ENCODE measurements at places on chromosomes 6 and 20.

DNA sequence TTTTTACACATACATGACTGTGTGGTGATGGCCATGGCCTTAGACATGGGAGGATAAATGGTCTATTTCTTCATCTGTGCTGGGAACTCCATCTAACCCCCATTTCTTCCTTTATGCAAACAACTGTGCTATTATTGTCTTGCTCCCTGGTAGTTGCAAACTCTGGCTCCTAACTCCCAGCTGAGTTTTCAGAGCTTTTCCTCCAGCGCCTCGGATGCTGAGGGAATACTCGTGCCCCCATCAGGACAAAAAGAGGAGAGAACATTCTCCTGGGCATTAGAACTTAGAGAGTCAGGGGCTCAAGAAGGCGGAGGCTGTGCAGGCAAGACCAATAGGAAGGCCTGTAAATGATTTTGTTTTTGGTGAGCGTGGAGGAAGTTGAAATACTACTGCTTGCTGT is 2.1 kb downstream of the DAAM2 start:
- DNase-seq: no peak

DNA sequence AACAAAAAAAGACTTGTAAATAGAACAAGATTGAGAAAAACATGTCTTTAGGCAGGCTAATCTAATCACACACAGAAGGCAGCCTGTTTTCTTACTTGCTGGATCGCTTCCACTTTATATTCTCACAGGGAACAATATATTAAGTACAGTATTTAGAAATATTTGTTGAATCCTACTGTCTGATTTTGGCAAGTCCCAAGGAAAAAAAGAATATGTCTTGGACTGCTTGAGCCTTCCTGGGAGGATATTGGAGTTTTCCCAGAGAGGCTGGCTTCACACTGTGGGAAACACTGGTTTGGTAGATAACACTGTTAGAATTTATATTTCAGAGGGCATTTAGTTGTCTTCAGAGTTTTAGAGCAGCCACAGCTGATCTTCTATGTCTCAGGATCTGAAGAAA is 229.7 kb downstream of the PRL start:
- no peak for DNase-seq

DNA sequence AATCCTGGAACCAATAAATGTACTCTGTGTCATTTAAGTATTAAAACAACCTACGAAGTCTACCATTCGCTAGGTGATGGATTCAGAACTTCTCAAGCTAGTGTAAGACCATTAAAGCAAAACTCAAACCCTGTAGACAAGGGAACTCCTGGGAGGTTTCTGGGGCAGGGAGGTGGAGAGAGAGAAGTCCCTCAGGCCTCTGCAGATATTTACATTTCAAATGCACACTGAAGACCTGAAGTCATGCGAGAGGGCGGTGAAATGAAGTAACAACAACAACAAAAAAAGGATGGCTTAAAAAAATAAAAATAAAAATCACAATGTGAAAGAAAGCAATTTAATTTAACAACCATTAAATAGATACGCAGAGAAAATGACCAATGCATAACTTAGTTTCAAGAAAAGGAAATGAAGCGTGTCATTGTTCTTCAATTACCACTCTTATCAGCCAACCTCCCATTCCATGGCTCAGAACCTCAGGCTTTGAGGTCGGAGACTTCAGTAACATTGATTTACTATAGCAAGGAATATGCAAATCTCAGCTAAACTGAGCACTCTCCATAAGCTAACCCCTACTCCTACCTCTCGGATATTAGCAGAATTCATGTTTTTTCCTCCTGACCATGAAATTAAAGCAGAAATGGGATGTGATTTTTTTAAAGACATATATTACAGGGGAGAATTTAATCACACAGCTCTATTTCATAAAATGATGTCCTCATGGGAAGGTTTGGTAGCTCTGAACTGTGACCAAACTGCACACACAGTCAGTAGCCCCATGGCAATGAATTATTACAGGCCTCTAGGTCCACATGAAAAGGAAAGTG is 140.6 kb downstream of the KIF16B start:
- DNase-seq: no peak

GRCh38 chr6:33439956-33440648 is 14.3 kb upstream of the ZBTB9 start:
- no peak for DNase-seq

DNA sequence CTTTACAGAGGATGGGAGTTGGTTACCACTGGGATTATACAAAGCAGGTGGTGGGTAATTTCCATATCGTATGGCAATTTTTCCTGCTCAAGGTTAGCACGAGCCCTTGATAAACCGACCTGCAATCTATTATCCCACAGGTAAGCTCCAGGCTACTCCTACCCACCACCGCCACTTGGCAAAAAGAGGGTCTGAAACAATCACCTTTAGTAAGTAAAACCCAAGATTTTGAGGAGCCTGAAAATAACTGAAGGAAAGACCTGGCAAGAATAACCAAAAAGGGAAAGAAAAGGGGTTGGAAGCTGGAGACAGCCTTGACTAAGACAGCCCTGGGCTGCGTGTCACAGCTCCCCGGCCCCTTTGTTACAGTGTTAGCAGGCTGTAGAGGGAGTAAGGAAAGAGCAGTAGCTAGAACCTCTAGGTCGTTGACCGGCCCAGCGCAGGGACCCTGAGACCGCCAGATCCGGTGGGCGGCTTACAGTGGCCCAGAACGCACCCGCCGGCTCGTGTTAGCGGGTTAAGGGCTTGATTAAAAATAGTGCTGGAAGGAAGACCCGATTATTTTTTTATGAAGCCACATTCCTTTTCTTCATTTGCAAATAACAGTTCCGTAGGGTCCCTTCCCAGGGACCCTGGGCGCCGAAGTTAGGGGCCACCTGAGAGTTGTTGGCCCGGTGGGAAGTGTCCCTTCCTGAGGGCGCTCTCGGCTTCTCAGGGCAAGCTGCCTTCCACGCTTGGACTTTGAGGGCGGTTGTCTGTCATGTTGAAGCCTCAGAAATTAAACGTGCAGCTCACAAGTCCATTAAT is 30.5 kb downstream of the TFAP2B start:
- no peak for DNase-seq

- no peak for DNase-seq
Observed at GRCh38 chr6:162442687-162443086, 284.9 kb downstream of the PRKN start.

- no peak for DNase-seq
Observed at GRCh38 chr20:40913224-40914185, 115.1 kb upstream of the TOP1 start.

DNA sequence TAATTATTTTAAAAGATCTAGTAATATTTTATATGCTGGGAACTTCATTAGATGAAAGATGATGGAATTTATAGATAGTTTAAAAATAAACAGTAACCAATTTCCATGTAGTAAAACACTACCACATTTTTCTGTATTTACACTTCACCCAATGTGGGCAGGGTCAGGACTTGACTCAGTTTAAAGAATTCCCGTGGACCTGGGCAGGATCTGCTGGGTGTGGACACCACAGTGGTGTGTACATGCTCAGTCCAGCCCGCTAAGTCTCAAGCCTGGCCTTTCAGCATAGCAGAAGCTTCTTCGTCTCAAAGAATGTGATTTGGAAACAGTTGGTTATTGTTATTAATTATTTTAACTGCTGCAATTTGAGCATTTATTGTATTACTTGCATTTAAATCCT is 364.2 kb downstream of the SYNE1 start:
- no peak for DNase-seq

DNA sequence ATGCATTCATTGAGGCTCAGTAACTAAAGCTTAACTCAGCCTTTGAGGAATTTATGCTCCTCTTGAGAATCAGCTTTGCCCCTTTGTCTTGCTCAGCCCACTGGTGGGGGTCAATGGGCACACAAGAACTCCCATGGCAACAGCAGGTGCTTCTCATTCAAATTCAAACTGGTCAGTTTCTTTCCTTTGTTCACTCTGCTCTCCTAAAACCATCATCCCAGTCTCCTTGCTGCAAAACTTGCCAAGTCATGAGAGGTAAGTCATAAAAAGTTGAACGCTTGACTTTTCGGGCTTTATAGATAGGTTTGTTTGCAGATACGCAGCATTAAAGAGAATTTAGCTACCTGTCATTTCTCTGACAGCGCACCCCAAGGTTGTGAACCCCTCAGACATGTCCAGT is 146.8 kb downstream of the TFAP2A start:
- DNase-seq: no peak

DNA sequence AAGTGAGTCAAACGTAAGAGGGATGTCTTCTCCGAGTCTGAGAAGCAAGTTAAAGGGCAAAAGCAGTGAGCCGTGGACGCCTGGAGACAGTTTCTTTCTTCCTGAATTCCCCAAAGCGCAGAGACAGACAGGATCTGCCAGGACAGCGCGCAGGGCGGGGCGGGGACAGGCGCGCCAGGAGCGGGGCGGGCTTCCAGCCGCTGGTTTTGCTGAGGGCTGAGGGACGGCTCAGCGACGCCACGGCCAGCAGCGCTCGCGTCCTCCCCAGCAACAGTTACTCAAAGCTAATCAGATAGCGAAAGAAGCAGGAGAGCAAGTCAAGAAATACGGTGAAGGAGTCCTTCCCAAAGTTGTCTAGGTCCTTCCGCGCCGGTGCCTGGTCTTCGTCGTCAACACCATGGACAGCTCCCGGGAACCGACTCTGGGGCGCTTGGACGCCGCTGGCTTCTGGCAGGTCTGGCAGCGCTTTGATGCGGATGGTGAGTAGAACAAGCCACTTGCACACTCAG is at the start of gene SCGN:
Gene SCGN, plus strand, starts transcription at position 209 of the 509 bp plus-strand sequence. Its CDS starts 189 bp downstream, at position 398.
- DNase-seq: no peak

- no peak for DNase-seq
Observed at GRCh38 chr6:116287689-116288282, 8.1 kb upstream of the TSPYL1 start.

DNA sequence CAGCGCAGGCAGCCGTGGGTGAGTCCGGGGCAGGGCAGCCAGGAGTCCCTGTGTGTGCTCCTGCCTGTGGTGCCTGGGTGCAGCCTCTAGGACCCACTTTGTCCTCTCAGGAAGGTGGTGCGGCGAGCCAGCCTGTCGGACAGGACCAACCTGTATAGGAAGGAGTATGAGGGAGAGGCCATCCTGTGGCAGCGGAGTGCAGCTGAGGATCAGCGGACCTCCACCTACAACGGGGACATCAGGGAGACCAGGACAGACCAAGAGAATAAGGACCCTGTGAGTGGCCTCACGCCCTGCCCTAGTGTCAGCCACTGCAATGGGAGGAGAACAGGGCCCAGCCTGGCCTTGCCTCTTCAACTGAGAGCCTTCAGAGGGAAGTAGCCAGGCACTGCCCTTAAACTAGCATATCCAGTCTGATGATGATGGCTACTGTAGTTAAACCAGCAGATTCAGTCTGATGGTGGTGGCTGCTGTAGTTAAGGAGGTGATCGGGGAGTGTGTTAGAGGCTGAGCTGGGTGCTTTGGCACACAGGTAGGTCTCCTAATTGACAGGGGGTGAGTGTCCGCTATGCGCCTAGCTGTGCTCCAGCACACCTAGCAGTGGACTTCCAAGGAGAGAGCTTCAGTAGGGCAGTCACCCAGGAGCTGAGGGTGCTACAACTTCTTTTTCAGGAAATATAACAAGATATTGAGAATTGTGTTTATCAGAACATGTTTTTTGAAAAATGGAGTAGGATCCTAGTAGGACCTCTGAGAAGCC is 18.1 kb upstream of the FAM83D start:
- no peak for DNase-seq

DNA sequence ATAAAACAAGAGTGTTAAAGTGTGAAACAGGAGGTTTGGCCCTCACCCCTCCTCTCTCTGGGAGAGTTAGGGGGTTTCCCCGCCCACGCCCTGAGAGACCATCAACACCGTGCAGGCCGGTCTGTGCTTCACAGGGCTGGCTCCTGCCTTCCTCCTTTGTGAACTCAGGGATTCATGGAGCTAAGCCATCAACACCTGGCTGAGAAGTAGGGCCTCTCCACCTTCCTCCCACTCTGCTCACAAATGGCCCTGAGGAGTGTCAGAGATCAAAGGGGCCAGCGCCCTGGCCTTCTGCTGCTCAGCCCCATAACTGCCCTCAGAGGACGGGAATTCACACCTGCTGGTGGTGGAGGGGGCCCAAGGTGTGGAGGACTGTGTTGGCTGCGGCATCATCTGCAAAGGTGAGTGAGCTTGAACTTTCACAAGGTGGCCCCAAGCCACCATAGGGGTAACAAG is 88.6 kb downstream of the PSMB1 start:
- no peak for DNase-seq

DNA sequence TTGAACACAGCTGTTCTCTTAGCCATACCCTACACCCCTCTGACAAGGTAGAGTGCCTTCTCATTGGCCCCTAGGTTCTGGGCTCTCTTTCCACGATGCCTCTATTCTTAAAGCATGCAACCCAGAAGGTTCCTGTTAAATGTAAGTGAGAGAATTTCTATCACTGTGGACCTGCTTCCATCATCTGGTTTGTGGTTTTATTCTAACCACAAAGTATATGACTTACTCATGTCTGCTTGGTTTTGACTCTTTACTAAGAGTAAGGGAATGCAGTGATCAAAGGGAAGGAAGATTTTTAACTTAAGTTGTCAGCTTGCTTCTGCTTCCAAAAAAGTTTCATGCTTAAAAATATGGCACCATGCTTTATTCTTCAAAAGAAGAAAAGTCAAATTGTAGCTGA is 80.2 kb downstream of the ANKEF1 start:
- DNase-seq: no peak

GRCh38 chr20:48786951-48787705 is 40.7 kb downstream of the PREX1 start:
- no peak for DNase-seq

DNA sequence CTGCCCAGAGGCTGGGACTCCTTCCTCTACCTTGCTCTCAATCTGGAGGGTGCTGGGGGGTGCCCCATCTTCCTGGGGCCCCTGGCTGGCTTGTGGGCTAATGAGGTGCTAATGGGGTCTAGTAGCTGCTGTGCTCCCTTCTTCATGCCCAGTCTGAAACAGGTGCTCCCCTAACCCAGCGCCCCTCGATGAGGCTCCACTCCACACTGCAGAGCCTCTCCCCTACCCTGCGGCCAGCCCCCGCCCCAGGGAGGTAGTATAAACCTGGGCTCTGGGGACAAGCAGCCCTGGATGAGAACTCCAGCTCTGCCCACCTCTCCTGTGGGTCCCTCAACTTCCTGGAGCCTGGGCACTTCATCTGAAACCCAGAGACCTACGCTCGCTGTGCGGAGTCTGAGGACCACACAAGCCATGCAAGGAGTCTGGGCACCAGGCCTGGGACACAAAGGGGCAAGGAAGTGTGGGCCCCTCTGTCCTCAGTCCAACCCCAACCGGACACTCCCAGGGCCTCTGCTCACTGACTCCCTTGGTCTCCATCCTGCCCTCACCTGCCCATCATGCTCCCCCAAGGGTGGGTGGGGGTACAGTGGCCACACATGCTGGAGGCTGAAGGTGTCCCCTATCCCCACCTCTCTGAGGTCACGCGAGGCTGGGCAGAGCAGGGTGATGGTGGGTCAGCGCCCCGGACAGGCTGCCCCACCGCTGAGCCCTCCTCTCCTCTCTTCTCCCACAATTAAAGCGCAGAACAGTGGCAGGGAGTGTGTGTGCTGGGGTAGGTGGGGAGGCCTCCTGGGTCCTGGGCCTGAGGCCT is 6.1 kb downstream of the RPL10A start:
- DNase-seq: no peak

DNA sequence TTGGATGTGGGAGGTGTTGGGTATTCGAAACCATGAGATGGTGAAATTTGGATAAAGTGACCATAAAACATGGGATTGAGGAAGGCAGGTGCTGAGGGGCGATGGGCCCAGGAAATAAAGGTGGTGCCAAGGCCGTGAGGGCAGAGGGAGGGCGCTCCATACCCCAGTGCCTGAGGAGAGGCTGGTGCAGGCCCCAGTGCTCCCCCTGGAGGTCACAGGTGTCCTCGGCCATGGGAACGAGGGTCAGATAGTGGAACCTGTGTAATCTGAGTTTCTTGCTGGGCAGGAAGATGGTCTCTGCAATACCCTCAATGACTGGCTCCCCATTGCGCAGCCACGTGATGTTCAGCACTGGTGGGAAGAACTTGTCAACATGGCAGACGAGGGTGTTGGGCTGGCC is 16.2 kb downstream of the HLA-DPB1 start:
- DNase-seq: peak; percentile 17

Data from activated T-helper 1 cell treated with Interleukin-2 at 50 U/mL for 16 hours (primary cell).